Activated naive CD8-positive, alpha-beta T cell treated with anti-CD3 and anti-CD28 coated beads, Interleukin-2, amount 50 U/mL, for 24 hours (primary cell): ENCODE measurements at places on chromosomes 16 and 17.

DNA sequence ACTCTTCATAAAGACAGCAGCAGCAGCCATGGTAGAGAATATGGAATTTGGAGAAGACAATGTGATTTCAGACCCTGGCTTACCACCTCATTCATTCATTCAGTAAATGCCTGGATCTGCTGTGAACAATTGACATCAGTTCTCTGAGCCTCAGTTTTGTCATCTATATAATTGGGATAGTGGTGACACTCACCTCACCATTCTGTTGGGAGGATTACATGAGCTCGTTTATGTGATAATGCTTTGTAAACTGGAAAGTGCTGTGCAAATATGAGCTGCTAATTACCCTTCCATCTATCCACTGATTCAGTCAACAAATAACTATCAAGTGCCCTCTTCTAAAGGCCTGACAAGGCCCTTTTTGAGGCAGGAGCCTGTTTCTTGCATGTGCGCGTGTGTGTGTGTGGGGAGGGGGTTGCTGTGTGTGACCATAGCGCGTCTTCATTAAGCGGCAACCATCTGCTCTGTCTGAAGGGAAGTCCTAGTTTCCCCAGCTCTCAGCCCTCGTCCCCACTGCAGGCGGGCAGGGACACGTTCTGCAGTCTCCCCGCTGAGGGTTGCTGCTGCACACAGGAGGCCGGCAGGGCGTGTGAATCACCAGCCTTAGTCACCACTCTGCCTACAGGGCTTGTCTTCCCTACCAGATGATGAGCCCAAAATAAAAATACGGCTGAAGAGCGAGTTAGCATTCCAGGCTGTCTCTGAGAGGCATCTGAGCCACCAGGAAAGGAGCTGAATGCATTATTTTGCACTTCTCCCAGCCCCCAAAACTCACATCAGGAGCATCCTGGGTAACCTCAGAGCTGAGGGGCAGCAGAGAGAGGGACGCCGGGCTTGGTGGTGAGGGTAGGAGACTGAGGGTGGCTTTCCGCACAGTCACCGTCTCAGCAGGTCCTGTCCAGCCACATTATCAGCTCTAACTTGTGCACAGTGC, 19.9 kb downstream of the ARL4D start:
- no peaks in the 10 kb centered on the region for H3K36me3 ChIP-seq
- peaks cover 10% of the 10 kb centered on the region for H3K27me3 ChIP-seq
- H3K4me1 ChIP-seq: no peaks in the 10 kb centered on the region
- no peak for DNase-seq
- H3K27ac ChIP-seq: no peak overlapping the region

- DNase-seq: no peak
- no peak overlapping the region for H3K27ac ChIP-seq
- H3K36me3 ChIP-seq: no peaks in the 10 kb centered on the region
- no peak overlapping the region for H3K4me3 ChIP-seq
- H3K27me3 ChIP-seq: peaks cover 46% of the 10 kb centered on the region
These were observed 56.6 kb downstream of the RAP1GAP2 start for GRCh38 chr17:2852729-2853282.

DNA sequence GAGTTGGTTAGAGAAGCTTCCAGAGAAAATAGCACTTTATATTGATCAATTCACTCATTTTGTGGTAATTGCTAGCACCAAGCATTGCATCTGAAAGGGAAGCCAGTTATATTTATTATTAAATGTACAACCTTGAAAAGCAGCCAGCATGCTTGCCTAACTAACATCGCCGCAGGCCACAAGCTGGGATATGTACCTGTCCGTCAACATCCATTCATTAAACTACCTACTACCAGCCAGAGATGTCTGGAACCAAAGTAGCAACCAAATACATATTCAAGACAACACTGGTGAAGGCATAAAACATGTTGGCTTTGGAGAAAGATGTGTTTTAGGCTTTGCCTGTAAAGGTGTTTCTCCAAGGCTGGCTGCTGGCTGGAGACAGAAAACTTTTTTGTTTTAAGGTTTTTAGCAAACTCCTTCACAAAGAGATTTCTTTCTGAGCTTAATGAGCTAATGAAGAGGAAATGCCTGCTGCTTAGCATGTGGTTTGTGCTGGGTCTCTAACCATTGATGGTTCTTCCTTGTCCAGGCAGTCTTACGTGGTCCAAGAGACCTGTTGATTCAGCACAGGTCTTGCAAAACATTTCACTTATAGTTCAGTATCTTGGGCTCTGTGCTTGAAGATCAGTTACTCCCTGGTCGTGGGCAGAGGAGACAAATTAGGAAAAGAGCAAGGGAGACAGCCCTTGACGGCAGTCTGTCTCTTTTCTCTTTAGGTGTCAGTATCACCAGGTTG, 3.1 kb downstream of the ITPRIPL2 start:
- DNase-seq: no peak
- peak overlapping the region; percentile 16 for H3K4me3 ChIP-seq
- peaks cover 53% of the 10 kb centered on the region for H3K4me1 ChIP-seq

GRCh38 chr16:1832838-1833454, 5.9 kb downstream of the FAHD1 start:
- no peaks in the 10 kb centered on the region for H3K27me3 ChIP-seq
- H3K4me3 ChIP-seq: no peak overlapping the region
- H3K27ac ChIP-seq: no peak overlapping the region

- H3K4me3 ChIP-seq: no peak overlapping the region
- H3K27me3 ChIP-seq: no peaks in the 10 kb centered on the region
- H3K27ac ChIP-seq: no peak overlapping the region
- H3K4me1 ChIP-seq: peaks cover 11% of the 10 kb centered on the region
These were observed 9.1 kb downstream of the NUDT16L1 start for GRCh38 chr16:4702466-4702808.

DNA sequence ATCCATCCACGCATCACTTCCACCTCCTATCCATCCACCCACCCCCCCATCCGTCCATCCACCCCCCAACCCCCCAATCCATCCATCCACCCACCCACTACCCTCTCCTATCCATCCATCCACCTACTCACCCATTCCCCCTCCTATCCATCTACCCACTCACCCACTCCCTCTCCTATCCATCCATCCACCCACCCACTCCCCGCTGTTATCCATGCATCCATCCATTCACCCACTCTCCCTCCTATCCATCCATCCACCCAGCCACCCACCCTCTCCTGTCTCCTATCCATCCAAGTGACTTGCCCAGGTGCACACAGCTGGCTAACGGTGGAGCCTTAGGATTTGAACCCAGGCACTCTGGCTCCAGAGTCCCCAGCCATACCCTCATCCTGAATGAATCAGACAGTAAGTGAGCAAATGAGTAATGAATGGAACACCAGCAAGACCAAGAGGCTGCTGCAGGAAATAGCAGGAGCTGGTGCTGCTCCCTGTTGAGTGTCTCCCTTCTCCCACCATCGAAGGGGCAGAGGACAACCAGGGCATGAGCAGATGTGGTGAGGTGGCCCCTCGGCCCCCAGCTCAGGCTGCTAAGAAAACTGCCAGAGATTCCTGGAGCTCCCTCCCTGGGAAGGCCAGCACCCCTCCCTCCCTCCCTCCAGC, 62.5 kb downstream of the LITAF start:
- no peak for DNase-seq
- peaks cover 11% of the 10 kb centered on the region for H3K27me3 ChIP-seq
- no peaks in the 10 kb centered on the region for H3K36me3 ChIP-seq

DNA sequence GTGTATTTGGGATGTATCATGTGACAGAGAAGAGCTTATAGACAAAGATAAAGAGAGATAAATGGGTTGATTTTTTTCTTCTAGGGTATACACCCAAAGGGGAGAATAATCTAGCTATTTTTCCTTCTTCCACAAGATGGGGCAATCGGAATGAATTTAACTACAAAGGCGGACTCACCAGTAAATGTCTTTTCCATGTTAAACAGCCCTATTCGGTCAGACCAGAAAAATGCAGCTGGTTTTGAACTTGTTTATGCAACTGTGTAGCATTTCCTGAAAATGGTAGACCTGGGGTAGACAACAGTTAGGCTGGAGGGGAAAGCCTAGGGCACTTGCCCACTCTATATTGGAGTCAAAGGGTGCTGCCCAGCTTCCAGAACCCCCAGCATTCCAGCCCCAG, 477.1 kb downstream of the TOX3 start:
- peaks cover 3% of the 10 kb centered on the region for H3K27me3 ChIP-seq
- no peak overlapping the region for H3K27ac ChIP-seq
- no peaks in the 10 kb centered on the region for H3K36me3 ChIP-seq
- no peak for DNase-seq

DNA sequence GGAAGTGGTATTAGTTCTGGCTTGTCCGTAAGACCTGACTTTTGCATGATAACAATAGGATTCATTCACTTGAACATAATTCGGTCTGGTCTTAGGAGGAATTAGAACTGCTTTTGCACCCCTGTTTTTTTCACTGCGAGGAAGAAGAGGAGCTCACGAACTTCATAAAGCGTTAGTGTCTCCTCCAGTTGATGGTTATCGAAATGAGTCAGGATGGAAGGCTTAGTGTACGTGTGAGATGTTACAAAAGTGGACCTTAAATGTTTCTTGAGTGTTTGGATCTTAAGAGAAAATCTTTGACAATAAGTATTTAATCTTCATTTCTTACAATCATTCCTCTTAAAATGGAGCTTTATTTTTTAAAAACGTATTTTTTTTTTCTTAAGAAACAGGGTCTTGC, 52.8 kb downstream of the USP10 start:
- DNase-seq: no peak
- no peaks in the 10 kb centered on the region for H3K27me3 ChIP-seq
- H3K36me3 ChIP-seq: peaks cover 35% of the 10 kb centered on the region
- no peak overlapping the region for H3K27ac ChIP-seq

GRCh38 chr16:70589998-70590471, 56.3 kb upstream of the IL34 start:
- H3K4me1 ChIP-seq: no peaks in the 10 kb centered on the region
- DNase-seq: no peak
- no peaks in the 10 kb centered on the region for H3K27me3 ChIP-seq
- H3K27ac ChIP-seq: no peak overlapping the region
- no peaks in the 10 kb centered on the region for H3K36me3 ChIP-seq
- H3K4me3 ChIP-seq: no peak overlapping the region

- no peak overlapping the region for H3K27ac ChIP-seq
- DNase-seq: no peak
These were observed 115.0 kb downstream of the SPACA3 start for GRCh38 chr17:33106525-33107165.

DNA sequence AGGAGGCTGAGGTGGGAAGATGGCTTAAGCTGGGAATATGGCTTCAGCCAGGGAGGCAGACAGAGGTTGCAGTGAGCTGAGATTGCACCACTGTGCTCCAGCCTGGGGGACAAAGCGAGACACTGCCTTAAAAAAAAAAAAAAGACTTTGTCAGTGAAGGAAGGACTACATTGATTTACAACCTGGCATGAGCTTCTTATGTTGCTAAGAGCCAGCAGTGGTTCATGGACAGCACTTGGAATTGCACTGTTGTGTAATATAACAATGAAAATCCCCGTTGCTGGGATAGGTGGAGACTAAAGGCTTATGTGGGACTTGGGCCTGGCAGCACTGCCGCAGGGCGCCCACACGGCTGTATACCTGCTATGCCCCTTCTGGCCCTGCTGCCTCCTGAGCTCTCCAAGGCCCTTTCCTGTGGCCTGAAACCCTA, 14.1 kb upstream of the SLC16A5 start:
- no peaks in the 10 kb centered on the region for H3K36me3 ChIP-seq
- no peak overlapping the region for H3K4me3 ChIP-seq
- H3K4me1 ChIP-seq: peaks cover 18% of the 10 kb centered on the region

DNA sequence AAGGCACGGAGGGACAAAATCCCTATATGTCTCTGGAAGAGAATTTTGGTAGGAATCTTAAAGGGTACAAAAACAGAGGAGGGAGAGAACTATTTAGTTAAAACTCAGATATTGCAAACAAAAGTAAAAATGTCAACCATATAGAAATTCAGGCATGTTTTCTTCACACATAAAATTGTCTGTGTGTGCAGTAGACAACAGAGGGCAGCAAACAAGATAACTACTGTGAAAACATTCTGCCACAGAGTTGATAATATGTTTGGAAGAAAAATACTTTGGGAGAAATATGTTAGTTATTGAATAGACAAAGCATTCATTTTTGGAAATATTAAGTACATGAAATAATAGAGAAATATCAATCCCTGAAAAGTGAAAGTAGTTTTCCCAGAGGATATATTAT, 56.2 kb downstream of the SNX11 start:
- peaks cover 13% of the 10 kb centered on the region for H3K36me3 ChIP-seq
- H3K27me3 ChIP-seq: no peaks in the 10 kb centered on the region
- no peaks in the 10 kb centered on the region for H3K4me1 ChIP-seq
- no peak for DNase-seq

DNA sequence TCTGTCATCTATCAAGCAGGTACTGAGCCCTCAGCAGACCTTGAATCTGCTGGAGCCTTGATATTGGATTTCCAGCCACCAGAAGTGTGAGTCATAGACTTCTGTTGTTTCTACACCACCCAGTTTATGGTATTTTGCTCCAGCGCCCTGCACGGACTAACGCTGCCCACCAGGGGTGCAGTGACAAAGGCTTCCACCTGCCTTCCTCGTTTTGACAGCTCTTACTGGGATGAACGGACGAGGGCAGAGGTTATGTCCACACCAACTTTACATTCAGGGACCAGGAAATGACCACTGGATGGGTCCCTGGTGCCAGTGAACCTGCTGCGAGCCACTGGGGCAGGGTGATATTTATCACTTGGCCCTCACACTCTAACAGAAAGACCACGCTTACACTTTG, 66.6 kb upstream of the CBX4 start:
- H3K4me1 ChIP-seq: no peaks in the 10 kb centered on the region
- H3K36me3 ChIP-seq: no peaks in the 10 kb centered on the region
- DNase-seq: no peak
- no peak overlapping the region for H3K27ac ChIP-seq

DNA sequence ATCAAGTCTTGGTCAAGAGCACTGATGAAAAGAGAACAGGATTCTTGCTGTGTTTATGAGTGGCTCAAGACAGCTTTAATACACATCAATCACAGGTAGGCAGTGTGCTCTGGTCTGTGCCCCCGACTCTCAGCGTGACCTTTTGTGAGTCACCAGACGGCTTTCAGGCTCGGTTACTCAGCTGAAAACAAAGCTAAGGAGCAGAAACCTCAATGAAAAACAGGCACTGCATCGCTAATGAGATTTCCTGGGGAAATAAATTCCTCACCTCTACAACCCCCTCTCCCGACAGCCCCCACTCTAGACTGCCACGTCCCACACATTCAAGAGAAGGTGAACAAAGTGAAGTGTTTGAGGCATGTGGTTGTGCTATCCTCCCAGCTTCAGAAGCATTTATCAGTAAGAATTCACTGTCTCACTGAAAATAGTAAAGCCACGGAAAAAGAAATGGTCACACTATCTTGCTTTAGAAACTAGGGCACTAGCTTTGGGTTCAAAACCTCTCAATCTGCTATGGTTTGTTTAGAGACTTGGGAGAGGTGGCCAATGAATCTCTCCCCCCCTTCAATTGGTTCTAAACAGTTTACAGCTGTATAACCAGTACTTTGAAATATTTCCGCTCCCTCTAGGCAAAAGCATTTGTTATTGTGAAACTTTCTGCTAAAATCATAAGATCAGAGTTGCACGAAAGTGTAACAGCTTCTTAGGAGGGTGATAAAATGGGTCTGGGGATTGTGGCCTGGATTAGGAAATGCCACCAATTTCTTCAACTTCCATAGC, 199.5 kb upstream of the PMFBP1 start:
- DNase-seq: no peak
- peaks cover 2% of the 10 kb centered on the region for H3K36me3 ChIP-seq
- H3K4me1 ChIP-seq: no peaks in the 10 kb centered on the region
- no peak overlapping the region for H3K4me3 ChIP-seq
- H3K27ac ChIP-seq: no peak overlapping the region

- H3K4me1 ChIP-seq: peaks cover 22% of the 10 kb centered on the region
- no peak overlapping the region for H3K27ac ChIP-seq
- H3K4me3 ChIP-seq: no peak overlapping the region
- H3K27me3 ChIP-seq: peaks cover 22% of the 10 kb centered on the region
- DNase-seq: no peak
These were observed 88.5 kb downstream of the MRC2 start for GRCh38 chr17:62715882-62716390.
